ENCODE measurements at places on chromosomes 3 and 15.

DNA sequence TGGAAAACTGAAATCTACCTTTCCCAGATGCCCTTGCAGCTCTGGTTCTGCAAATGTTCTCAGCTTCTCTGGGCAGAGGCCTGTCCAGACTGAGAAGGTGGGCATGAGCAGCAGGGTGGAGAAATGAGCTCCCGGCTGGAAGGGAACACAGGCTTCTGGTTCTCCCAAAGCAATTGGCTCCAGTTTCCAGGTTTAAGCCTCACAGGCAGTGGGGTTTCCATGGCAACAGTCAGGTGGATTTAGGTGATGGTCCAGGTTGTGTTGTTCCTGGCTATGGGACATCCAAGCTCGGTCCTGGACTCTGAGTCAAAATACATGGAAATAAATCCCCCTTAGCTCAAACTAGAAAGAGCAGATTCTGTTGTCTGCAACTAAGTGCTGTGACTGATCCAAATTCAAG lies 94.6 kb upstream of the IQSEC1 start:
- DNase-seq: no peak

GRCh38 chr3:50256978-50257890 lies 11.7 kb upstream of the SEMA3B start:
- no peak for DNase-seq

- DNase-seq: no peak
Measured at GRCh38 chr15:52518487-52519371, 10.0 kb downstream of the MYO5A start.

DNA sequence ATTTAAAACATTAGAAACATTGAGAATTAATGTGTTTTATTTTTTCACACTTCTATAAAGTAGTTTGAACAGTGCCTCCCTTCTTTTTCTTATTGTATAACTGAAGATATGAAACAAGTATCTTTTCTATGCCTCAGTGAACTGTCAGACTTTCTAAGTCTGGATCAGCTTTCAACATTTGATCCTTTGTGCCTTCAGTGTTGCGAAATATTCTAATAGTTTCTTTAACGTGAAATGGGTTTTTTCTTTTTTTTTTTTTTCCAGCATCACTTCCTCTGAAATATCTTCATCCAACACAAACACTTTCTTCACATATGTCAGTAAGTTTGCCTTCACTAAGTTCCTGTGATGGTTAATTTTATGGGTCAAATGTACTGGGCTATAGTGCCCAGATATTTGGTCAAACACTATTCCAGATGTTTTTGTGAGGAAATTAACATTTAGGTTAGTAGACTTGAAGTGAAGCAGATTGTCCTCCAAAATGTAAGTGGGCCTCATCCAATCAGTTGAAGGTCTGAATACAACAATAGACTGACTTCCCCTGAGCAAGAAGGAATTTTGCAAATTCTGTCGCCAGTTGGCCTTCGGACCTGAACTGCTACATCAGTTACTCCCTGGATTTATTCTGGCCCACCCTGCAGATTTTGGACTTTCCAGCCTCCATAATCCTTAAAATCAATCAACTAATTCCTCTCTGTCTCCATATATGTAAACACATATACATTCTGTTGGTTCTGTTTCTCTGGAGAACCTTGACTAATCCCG lies 6.4 kb upstream of the CPOX start:
- DNase-seq: no peak

DNA sequence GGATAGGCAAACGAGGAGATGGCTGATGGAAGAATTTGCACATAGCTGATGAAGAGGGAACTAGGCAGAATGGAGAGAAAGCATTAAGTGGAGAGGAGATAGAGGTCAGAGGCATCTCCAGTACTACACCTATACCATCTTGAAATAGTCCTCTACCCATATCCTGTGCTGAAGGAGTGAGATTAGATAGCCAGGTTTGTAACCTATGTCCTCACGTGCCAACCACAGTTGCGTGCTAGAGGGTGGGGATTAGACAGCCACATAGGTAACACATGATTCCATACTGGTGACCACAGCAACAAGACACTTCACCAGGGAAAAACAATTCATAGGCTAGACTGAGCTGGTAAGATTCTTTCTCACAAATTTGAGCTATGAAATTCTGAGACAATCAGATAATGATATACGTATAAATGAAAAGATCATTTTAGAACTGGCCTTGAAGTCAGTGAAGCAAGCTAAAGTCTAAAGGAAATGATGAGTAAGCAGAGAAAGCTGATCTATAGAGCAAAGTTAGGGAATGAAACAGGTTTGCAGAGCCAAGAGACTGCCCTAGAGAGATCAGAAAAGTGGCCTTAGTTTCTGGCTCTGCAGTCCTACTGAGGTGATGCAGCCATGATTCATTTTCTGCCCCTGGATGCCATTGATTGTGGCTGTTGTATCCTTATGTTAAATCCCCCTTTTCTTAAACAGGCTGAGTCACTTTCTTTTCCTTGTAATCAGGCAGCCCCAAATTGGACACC lies 17.7 kb downstream of the MYNN start:
- DNase-seq: no peak

DNA sequence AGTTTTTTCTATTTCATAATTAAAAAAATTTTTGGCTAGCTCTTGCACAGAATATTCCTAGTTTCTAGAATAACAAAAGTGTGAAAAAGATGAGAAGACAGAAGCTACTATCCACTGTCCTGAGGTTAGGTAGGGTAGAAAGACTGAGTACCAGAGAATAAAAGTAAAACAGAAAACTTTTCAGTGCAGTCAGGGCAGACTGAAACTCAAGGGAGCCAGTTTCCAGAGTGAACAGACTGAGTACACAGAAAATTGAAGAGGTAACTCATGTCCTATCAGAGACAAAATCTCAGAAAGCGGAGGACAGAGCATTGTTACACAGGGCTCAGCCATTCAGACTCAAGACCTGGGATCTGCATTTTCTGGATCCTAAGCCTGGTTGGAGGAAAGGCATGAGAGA lies 8.8 kb upstream of the FBXO40 start:
- DNase-seq: no peak

DNA sequence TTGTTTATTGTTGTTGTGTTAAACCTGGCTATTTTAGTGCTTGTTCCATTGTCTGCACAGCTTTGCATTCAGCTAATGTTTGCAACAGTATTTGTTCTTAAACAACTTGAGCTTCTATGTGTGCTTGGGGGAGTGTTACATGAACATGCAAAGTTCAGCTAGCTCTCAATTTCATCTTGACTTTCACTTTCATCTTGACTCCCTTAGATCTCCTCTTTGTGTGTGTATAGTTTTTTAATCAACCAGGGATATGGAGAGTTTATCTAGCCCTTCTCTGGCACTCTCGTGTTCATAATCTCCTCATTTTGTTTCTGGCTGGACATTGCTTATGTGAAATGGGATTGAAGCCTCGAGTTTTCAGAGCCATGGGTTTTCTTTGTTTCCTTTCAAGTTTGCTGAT lies 212.4 kb upstream of the ZBTB20 start:
- no peak for DNase-seq

GRCh38 chr3:38348903-38349302 lies 2.3 kb downstream of the XYLB start:
- no peak for DNase-seq

DNA sequence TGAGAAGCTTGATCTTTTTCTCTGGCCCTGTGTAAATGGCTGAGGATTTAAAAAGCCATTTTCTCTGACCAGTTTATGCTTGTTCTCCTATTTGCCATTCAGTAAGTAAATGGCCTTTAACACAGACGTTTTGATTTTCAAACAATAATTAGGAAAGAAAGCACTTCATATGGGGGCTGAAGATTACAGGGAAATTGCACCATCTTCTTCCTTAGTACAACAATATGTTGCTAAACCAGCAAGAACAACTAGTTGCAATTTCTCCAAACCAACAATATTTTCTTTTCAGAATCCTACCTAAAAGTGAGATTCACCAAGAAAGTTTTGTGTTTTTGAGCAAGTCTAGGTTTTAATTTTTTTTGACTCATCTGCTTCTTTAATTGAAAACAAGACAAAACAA lies 80.5 kb upstream of the CCNL1 start:
- DNase-seq: no peak

DNA sequence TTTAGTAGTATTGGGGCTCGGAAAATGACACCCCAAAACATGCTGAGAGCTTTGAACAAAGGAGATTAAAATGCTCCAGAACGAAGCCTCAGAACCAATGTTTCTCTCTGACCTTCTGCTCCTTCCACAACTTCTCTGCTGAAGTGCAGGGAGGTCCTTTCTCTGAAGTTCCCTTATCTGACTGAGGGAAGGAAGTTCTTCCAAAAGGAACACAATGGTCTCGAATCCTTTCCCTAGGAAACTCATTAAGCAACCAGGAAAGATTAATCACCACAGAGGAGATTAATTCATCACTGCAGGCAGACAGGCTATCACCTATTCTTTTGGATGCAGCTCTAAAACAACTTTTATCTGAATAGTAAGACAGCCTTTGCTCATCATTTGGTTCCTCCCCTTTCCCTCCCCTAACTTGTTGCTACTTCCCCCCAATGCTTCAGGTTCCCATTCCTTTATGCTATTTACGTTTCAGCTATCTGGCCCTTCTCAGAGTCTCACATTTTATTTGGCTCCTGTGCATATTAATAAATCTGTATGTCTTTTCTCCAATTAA lies 18.2 kb upstream of the WDR49 start:
- no peak for DNase-seq

GRCh38 chr15:91270747-91271146 lies 170.7 kb downstream of the SV2B start:
- DNase-seq: no peak

GRCh38 chr3:29557186-29557585 lies 276.3 kb downstream of the RBMS3 start:
- DNase-seq: no peak

DNA sequence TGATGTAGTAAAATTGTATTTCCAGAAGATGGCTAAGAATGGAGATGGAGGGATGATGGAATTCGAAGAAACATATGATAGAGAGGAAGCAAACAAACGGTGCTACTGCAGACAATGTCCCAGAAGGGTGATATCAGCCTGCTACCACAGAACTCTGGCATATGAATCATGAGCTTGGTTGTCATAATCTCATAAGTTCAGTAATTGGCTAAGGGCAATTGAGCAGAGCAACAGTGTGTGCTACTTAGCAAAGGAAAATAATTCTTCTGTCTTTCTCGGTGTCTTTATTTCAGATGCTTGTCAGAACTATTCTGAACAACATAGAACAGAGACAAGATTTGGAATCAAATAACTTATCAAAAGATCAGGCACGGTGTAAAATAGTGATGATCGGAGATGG lies 407.3 kb downstream of the GBE1 start:
- DNase-seq: no peak

DNA sequence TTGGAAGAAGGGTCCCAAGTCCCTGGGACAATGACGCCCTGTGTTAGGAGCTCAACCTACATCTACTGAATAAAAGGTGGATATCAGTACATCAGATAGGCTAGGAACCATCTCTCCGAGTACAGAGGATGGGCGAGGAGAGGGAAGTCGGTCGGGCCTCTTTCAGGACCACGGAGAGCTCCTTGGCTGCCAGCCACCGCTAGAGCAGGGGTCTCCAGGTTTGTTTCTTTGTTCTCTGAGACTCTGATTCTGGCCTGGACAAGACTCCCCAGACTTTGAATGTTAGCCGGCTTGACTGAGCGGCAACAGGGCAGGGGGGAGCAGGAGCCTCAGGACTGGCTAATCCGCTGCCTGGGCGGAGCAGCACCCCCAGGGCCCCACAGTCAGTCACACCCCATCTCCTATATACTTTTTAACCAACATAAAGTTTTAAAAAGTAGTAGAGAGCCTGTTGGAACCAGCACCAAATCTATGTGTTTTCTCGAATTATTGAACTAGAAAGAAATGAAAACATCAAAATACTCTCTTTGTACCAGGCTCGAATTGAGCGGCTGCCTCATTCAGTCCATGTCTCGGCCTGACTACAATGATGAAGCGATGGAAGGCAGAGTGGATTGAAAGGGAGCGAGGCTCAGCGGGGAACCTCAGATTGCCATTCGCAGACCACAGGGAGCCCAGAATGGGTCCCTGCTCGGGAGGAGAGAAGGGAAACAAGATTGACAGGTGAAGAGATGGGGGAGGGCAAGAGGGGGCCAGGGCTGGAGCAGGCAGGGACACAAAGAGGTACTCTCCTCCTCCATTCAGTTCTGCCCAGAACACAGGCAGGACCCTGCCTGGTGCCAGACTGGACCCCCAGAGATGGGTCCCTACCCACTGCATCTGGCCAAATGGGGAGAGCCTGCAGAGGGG lies 131.6 kb downstream of the TPRA1 start:
- no peak for DNase-seq

DNA sequence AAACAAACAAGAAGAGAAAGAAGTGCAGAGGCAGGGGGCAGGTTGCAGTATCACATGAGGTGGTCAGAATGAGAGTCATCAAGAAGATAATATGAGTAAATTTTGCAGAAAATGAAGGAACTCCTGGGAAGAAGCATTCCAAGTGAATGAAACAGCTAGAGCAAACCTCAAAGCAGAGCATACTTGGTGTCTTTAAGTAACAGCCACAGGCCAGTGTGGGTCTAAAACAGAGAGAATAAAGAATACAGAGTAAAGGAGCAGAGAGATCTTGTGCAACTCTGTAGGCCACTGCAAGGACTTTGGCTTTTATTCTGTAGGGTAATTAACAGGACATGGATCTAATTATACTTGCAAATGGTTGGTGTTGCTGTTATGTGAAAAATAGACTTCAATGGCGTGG lies 81.3 kb downstream of the STAC start:
- DNase-seq: no peak

- no peak for DNase-seq
Measured at GRCh38 chr15:39819533-39819932, 36.9 kb upstream of the FSIP1 start.
